ENCODE measurements at places on chromosomes 2 and 18.

GRCh38 chr18:23856466-23857163 lies 157.9 kb upstream of the TTC39C start:
- DNase-seq = no peak

- DNase-seq = no peak
Observed at GRCh38 chr18:68611311-68611710, 103.6 kb downstream of the TMX3 start.

DNA sequence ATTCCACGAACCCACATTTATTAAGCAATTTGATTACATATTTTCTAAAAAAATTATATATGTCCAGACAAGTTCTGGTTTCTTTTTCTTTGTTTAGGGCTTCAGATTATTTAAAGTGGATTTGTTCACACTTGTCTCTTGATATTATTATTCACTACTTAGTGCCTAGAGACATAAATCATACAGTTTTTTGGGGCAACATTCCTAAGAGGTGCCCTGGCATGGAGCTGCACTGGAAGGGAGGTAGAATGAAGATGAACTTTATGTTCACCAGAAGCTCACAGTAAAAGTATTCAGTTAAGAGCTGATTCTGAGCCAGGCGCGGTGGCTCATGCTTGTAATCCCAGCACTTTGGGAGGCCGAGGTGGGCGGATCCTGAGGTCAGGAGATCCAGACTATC lies 762.7 kb upstream of the TMEFF2 start:
- no peak for DNase-seq

GRCh38 chr2:205633994-205634393 lies 48.3 kb upstream of the NRP2 start:
- peak; percentile 38 for DNase-seq

DNA sequence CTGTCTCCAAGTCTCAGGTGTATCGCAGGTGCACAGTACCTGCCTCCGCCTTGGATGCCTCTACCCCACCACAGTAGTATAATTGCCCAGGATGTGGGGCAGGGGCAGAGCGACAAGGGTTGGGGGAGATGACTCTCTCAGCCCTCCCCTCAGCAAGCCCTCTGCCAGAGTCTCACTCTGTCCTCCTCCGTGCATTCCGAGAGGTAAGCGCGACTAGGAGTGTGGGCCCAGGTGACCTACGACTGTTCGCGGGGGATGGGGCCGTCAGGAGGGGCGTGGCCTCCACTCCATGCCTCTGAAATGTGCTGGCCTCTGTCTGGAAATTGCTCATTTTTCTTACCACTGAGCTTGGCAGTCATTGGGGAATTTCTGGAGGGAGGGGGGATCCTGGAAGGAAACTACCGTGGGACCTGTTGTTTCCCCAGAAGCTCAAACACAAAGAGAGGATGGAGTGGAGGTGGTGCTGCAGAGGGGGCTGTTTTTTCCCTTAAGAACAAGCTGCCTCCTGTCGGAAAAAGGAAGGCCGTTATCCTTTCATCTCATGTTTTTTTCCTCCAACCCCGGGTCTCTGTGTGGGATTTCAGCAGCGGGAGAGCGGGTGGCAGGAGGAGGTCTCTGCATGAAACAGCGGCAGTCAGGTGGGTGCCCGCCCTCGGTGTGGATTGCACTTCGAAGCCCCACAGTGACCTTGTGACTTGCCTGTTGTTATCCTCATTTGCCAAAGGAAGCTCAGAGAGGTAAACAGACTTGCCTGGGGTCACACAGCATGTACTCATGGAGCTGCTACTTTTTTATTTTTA lies 13.0 kb upstream of the RALB start:
- DNase-seq = peak; percentile 92
